CD4-positive, alpha-beta memory T cell (primary cell): ENCODE measurements at places on chromosomes 5 and 9. TPM values are rescaled to one million over a fixed set of nuclear protein-coding genes. Genes with fewer than 3 reads are reported as not detected.

- no peaks in the 10 kb centered on the region for H3K27me3 ChIP-seq
- DNase-seq = no peak
- no peak overlapping the region for H3K27ac ChIP-seq
Observed at GRCh38 chr9:112925058-112925641, 34.5 kb upstream of the SLC46A2 start.

DNA sequence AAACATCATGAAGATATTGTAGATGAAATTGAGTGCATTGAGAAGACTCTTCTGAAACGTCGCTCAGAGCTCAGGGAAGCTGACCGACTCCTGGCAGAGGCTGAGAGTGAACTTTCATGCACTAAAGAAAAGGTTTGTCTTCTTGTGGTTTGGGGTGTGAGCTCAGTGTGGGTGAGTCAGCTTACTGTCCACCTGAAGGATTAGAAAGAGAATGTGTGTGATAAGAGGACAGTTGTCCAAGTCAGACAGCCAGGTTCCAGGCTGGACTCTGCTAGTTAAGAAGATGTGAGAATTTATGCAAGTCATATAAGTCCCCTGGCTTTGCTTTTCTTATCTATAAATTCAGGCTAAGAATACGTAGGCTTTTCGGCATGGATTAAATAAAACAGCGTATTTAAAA, 46.9 kb downstream of the RAB14 start:
- H3K27ac ChIP-seq = no peak overlapping the region
- peaks cover 13% of the 10 kb centered on the region for H3K4me1 ChIP-seq
- no peaks in the 10 kb centered on the region for H3K27me3 ChIP-seq

GRCh38 chr5:40776658-40776977, 20.9 kb upstream of the TTC33 start:
- H3K27me3 ChIP-seq = no peaks in the 10 kb centered on the region
- H3K4me3 ChIP-seq = no peak overlapping the region
- peaks cover 17% of the 10 kb centered on the region for H3K36me3 ChIP-seq

- H3K4me1 ChIP-seq = no peaks in the 10 kb centered on the region
- DNase-seq = no peak
- H3K36me3 ChIP-seq = no peaks in the 10 kb centered on the region
- H3K27ac ChIP-seq = no peak overlapping the region
- no peaks in the 10 kb centered on the region for H3K27me3 ChIP-seq
Observed at GRCh38 chr5:120655828-120656435, 191.8 kb downstream of the PRR16 start.

- H3K4me3 ChIP-seq = peak overlapping the region; percentile 15
- peak; percentile 94 for DNase-seq
- no peaks in the 10 kb centered on the region for H3K27me3 ChIP-seq
- H3K4me1 ChIP-seq = peaks cover 43% of the 10 kb centered on the region
Observed at GRCh38 chr5:134226441-134227192, 744 bp upstream of the PPP2CA start.

- no peaks in the 10 kb centered on the region for H3K4me1 ChIP-seq
- no peak overlapping the region for H3K4me3 ChIP-seq
- no peaks in the 10 kb centered on the region for H3K27me3 ChIP-seq
- H3K36me3 ChIP-seq = no peaks in the 10 kb centered on the region
- H3K27ac ChIP-seq = no peak overlapping the region
- no peak for DNase-seq
Observed at GRCh38 chr9:123716339-123716945, 213.5 kb downstream of the DENND1A start.

- no peak for DNase-seq
- no peak overlapping the region for H3K27ac ChIP-seq
- no peaks in the 10 kb centered on the region for H3K4me1 ChIP-seq
- H3K4me3 ChIP-seq = no peak overlapping the region
- H3K27me3 ChIP-seq = no peaks in the 10 kb centered on the region
Observed at GRCh38 chr5:124524552-124525232, 221.7 kb downstream of the ZNF608 start.

- no peak overlapping the region for H3K4me3 ChIP-seq
- no peaks in the 10 kb centered on the region for H3K27me3 ChIP-seq
- no peak for DNase-seq
- no peaks in the 10 kb centered on the region for H3K36me3 ChIP-seq
- H3K27ac ChIP-seq = no peak overlapping the region
- H3K4me1 ChIP-seq = no peaks in the 10 kb centered on the region
Observed at GRCh38 chr5:118070041-118070440, 918.3 kb downstream of the DTWD2 start.

- no peak overlapping the region for H3K4me3 ChIP-seq
- no peak overlapping the region for H3K27ac ChIP-seq
- H3K4me1 ChIP-seq = no peaks in the 10 kb centered on the region
- peaks cover 72% of the 10 kb centered on the region for H3K36me3 ChIP-seq
- no peak for DNase-seq
Observed at GRCh38 chr9:93013856-93014582, 44.5 kb upstream of the SUSD3 start.

HTR1A gene
- polyA plus RNA-seq = not detected

SH3GL2 gene
- polyA plus RNA-seq = not detected

KCNN2 gene
- not detected for polyA plus RNA-seq

PCDHA5 gene
- not detected for polyA plus RNA-seq
